ENCODE measurements at places on chromosomes 3 and 15. TPM values are rescaled to one million over a fixed set of nuclear protein-coding genes. Genes with fewer than 3 reads are reported as not detected.

Gene GPR176
- total RNA-seq: 140 TPM

Gene STARD5
- 3.8 TPM for total RNA-seq

Gene FAM3D
- total RNA-seq: not detected

Gene GNAT1
- not detected for total RNA-seq

Gene NANOGP8
- total RNA-seq: 0.91 TPM

Gene CTDSPL
- total RNA-seq: 36.1 TPM

Gene TM4SF18
- total RNA-seq: 0.86 TPM

Gene ETFA
- 108 TPM for total RNA-seq

Gene CACNA1D
- 2.9 TPM for total RNA-seq

Gene DNAJA4
- total RNA-seq: 4.2 TPM

Gene MED12L
- 2.6 TPM for total RNA-seq

Gene TRA2B
- 206 TPM for total RNA-seq

Gene SAMD7
- total RNA-seq: not detected

Gene LAMB2
- total RNA-seq: 322 TPM

Gene PLA2G4D
- total RNA-seq: not detected

Gene C3orf62
- 2.4 TPM for total RNA-seq

Gene FANCD2OS
- not detected for total RNA-seq

Gene TP63
- total RNA-seq: 1.9 TPM

Gene EBLN2
- 6.7 TPM for total RNA-seq

Gene CD86
- total RNA-seq: not detected

Gene PIF1
- 9.9 TPM for total RNA-seq

Gene ADAMTSL3
- total RNA-seq: 6.0 TPM

Gene ALDH1L1
- under 0.01 TPM for total RNA-seq

Gene CCR3
- total RNA-seq: 0.13 TPM

Gene IGF2BP2
- total RNA-seq: 34.9 TPM

Gene CCK
- total RNA-seq: not detected

Gene PPM1L
- 10.3 TPM for total RNA-seq

Gene SEMA3G
- total RNA-seq: 0.13 TPM

Gene CPEB1
- 36.4 TPM for total RNA-seq

Gene MYZAP
- 0.65 TPM for total RNA-seq

Gene TAGLN3
- not detected for total RNA-seq

Gene CTDSPL2
- 82.8 TPM for total RNA-seq

Gene CCR4
- total RNA-seq: not detected

Gene MAN2A2
- 8.2 TPM for total RNA-seq

Gene FEZF2
- not detected for total RNA-seq

Gene SCN5A
- total RNA-seq: under 0.01 TPM

Gene STOML1
- 12.4 TPM for total RNA-seq

Gene UROC1
- total RNA-seq: not detected

Gene ILDR1
- not detected for total RNA-seq

Gene SAXO2
- total RNA-seq: 1.9 TPM

Measured in articular chondrocyte of knee joint (primary cell).